Activated naive CD4-positive, alpha-beta T cell treated with anti-CD3 and anti-CD28 coated beads for 36 hours (primary cell): ENCODE measurements at places on chromosomes 7 and 10. TPM values are rescaled to one million over a fixed set of nuclear protein-coding genes. Genes with fewer than 3 reads are reported as not detected.

DNA sequence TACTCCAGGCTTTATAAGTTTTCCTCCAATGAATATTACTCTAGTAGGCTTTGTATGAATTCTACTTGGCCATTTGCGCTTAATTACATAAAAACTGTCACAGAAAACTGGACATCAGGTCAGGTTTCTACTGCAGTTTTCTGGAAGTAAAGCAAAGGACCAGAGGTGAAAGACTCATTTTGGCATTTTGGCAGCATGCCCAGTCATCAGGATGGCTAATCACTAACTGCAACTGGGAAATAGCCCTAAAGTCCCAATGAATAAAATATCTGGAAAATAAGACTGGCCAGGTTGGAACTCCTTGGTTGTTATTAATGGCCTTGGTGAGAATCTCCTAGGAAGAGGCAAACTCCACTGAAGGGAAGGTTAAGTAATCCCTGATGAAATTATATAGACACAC, 75.5 kb downstream of the COPG2 start:
- no peak overlapping the region for H3K27ac ChIP-seq
- no peaks in the 10 kb centered on the region for H3K4me1 ChIP-seq
- DNase-seq = no peak
- no peaks in the 10 kb centered on the region for H3K36me3 ChIP-seq

DNA sequence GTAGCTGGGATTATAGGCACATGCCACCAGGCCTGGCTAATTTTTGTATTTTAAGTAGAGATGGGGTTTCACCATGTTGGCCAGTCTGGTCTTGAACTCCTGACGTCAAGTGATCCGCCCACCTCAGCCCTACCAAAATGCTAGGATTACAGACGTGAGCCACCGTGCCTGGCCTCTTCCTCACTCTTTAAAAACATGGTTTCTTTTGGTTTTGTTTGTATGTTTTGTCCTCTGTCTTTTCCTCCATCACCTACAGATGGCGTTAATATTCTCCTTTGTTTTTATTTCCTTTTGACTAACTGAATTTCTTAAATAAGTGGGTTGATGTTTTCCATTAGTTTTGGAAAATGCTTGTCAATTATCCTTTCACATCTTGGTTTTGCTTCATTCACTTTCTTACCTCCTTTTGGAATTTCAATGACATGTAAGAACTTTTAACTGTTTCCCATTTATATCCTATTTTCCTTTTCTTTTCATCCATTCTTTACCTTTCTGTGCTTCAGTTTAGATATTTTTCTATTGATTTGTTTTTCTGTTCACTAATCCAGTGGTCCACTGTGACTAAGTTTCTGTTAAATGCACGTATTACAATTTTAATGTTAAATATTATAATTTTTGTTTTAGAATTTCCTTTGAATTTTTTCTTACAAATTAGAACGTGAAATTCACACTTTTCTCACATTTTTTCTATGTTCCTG, 104.1 kb downstream of the ZNF467 start:
- H3K27me3 ChIP-seq = peaks cover 29% of the 10 kb centered on the region
- no peaks in the 10 kb centered on the region for H3K4me1 ChIP-seq
- no peaks in the 10 kb centered on the region for H3K36me3 ChIP-seq
- no peak overlapping the region for H3K27ac ChIP-seq
- peak; percentile 34 for DNase-seq

DNA sequence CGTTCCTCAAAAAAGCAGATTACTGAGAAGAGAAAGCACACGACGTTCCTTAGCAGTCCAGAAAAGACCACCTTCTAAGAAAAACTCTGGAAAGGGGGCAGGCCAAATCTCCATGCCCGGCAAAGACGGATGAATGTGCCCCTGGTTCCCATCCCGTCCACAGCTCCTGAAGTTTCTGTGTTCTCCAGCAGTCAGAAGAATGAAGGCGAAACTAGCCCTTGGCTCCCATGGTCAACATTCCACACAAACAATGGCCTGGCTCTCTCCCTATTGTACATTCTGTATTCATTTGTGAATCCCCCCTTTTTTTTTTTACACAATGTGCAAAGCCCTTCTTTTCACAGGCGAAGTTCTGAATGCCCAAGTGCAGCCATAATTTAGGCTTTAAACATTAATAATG, 5.3 kb downstream of the CTBP2 start:
- DNase-seq = no peak
- peaks cover 62% of the 10 kb centered on the region for H3K27me3 ChIP-seq
- H3K4me1 ChIP-seq = peaks cover 5% of the 10 kb centered on the region
- no peak overlapping the region for H3K27ac ChIP-seq
- no peaks in the 10 kb centered on the region for H3K36me3 ChIP-seq
- H3K4me3 ChIP-seq = no peak overlapping the region

GRCh38 chr10:113735913-113736312, 15.6 kb upstream of the PLEKHS1 start:
- no peak overlapping the region for H3K4me3 ChIP-seq
- H3K27me3 ChIP-seq = peaks cover 3% of the 10 kb centered on the region
- peak; percentile 24 for DNase-seq
- H3K27ac ChIP-seq = no peak overlapping the region
- peaks cover 1% of the 10 kb centered on the region for H3K36me3 ChIP-seq

- no peak overlapping the region for H3K4me3 ChIP-seq
- H3K27ac ChIP-seq = no peak overlapping the region
- no peak for DNase-seq
- peaks cover 2% of the 10 kb centered on the region for H3K36me3 ChIP-seq
- no peaks in the 10 kb centered on the region for H3K27me3 ChIP-seq
Observed at GRCh38 chr7:33452805-33453502, 323.6 kb downstream of the BBS9 start.

DNA sequence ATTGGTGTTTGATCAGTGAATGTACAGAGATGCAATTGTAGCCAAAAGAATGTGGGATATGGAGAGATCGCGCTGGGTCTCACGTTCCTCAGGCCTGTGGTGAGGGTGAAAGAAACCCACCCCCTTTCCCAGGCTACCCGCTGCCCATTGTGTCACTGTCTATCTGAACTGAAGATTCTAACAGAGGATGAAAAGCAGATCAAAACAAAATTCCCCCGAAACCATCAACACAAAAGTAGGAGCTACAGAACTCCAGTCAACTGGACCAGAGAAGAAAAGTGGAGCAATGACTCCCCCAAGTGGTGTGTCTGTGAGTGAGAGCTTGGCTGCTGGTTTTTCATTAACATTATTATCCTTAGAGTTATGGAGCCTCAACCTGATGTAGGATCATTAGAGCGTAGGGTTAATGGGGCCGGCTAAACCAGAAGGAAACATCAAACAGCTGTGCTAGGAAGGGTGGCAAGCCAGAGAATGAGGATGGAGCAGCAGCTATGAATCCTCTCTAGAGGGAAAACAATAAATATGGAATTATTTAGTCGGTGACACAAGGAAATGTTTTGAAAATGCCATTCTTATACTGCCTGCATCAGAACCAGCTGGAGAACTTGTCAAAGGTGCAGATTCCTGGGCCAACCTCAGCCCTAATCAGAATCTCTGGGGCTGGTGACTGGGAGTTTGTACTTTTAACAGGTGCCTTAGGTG, 38.3 kb downstream of the AKR1B1 start:
- peaks cover 3% of the 10 kb centered on the region for H3K27me3 ChIP-seq
- H3K4me1 ChIP-seq = no peaks in the 10 kb centered on the region
- DNase-seq = peak; percentile 18
- H3K27ac ChIP-seq = no peak overlapping the region
- H3K36me3 ChIP-seq = no peaks in the 10 kb centered on the region

DNA sequence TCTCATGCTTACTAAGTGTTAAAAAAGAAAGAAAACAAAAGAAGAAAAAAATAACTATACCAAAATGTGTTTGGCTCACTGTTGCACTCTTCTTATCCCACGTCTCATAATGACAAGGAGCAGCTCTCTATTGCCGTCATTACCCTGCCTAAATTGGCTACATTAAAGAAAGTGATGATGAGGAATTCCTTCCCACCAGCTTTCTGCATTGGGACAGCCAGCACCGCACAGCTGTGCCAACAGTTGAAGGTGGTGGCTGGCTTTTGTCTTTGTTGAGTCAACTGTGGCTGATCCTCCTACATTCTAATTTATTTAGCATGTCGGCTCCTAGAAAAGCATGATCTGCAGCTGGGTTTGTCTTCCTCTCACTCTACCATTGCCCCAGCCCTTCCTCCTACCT, 751.8 kb downstream of the KCNMA1 start:
- H3K4me1 ChIP-seq = no peaks in the 10 kb centered on the region
- no peaks in the 10 kb centered on the region for H3K36me3 ChIP-seq
- no peak overlapping the region for H3K4me3 ChIP-seq
- no peak for DNase-seq
- H3K27ac ChIP-seq = no peak overlapping the region

DNA sequence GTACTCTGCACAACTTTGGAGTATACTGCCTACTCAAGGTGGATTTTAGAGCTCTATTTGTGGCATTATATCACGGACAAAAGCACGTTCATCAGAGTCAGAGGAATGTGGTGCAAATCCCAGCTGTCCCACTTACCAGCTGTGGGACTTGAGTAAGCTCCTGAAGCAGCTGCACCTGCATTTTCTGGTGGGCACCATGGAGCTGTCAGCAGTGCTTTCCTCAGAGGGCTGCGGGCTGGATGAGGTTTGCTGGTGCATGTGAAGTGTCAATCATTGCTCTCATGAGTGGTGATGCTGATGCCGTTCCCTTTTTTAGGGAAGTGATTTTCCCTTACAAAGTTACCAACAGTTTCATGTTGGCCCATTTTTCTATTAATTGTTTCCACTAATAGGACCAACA, 53.4 kb downstream of the EGFR start:
- H3K4me3 ChIP-seq = no peak overlapping the region
- H3K27me3 ChIP-seq = peaks cover 6% of the 10 kb centered on the region
- peaks cover 13% of the 10 kb centered on the region for H3K4me1 ChIP-seq
- no peak for DNase-seq

DNA sequence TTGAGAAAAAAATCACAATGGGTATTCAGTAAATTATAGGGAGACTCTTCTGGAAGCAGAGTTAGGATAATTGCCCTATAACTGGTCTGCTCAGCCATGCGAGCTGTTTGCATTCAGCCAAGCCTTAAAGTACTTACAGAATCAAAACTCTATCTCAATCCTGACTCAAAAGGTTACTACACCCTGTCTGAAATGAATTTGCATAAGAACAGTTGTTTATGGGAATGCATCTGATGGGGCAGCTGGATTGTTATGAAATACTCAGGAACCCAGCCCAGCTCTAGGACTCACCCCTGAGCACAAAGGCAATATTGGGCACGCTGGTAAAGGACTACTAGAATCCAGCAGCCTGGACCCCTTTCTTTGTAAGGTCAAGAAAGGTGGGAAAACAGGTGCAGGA, 38.8 kb downstream of the AKR1B15 start:
- no peaks in the 10 kb centered on the region for H3K4me1 ChIP-seq
- H3K36me3 ChIP-seq = peaks cover 5% of the 10 kb centered on the region
- DNase-seq = no peak
- no peak overlapping the region for H3K27ac ChIP-seq

DNA sequence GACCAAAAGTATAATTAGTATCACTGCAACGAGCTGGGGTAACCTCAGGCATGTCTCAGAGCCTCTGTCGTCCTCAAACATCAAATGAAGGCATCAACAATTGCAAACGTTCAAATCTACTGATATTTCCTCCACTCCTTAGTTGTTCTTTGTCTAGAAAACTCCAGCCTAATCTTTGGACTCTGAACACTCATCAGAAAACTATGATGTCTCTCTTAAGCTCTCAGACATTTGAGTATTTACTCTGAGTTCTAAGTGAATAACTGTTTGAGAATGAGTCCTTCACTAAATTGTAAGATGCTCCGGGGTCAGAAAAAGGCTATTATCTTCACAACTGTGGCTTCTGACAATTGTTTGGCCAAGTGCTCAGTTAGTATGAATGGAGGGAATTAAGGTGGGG, 536.4 kb downstream of the NRG3 start:
- no peaks in the 10 kb centered on the region for H3K27me3 ChIP-seq
- H3K36me3 ChIP-seq = no peaks in the 10 kb centered on the region
- no peak for DNase-seq
- H3K4me1 ChIP-seq = no peaks in the 10 kb centered on the region

GRCh38 chr7:131540491-131541162, 15.8 kb downstream of the PODXL start:
- no peaks in the 10 kb centered on the region for H3K27me3 ChIP-seq
- no peak overlapping the region for H3K4me3 ChIP-seq
- H3K27ac ChIP-seq = no peak overlapping the region
- H3K4me1 ChIP-seq = no peaks in the 10 kb centered on the region

DNA sequence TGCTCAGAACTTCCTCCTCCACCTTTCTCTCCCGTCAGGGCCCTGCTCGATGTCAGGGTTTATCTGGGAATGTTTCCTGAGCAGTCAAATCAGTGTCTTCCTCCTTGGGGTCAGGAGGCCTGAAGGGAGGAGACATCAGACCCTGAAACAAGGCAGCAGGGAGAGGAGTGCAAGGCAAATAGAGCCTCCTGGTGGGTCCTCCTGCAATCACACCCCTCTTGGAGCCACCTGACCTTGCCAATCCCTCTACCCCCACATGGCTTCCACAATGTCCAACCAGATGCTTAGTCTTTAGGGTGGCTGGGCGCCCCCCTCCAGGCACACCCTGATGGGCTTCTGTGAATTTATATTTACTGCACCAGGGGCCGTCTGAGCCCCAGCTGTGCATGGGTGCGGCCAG, 12.2 kb downstream of the GPR26 start:
- no peak overlapping the region for H3K4me3 ChIP-seq
- peaks cover 7% of the 10 kb centered on the region for H3K27me3 ChIP-seq
- H3K36me3 ChIP-seq = no peaks in the 10 kb centered on the region
- H3K4me1 ChIP-seq = no peaks in the 10 kb centered on the region
- no peak for DNase-seq

DNA sequence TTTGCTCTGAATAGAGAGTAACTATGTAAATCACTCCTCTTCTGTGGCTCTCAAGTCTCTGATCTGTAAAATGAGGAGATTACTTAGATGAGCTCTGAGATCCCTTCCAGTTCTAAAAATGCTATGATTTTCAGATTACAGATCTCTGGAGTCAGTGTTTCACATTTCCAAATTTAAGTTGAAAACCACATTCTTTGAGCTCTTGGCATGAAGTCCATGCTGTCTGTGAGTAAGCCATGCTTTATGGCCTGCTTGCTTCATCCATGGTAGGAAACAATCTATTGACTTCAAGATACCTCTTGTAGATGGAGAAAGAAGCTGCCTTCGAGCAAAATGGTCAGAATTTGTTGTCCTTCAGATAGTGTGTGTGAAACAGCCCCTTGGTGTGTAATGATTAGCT, 64.9 kb downstream of the CELF2 start:
- no peaks in the 10 kb centered on the region for H3K4me1 ChIP-seq
- no peak for DNase-seq
- H3K27me3 ChIP-seq = no peaks in the 10 kb centered on the region
- H3K27ac ChIP-seq = no peak overlapping the region

DNA sequence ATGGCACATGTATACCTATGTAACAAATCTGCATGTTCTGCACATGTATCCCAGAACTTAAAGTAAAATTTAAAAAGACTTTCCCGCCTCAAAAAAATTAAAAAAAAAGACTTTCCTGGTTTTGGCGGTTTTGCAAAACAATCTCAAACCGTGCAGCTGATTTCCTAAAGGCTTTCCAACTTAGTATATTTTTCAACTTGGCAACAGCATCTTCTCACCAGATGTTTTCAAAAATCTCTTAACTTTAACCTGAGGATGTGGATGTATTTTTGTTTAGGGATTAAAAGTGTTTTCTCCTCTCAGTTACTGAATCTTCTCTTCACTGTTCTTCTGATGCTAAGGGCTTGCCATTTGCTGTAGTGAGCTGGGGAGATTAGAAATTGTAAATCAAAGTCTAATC, 96.5 kb upstream of the PLPP4 start:
- H3K27me3 ChIP-seq = peaks cover 3% of the 10 kb centered on the region
- no peak overlapping the region for H3K4me3 ChIP-seq
- H3K27ac ChIP-seq = no peak overlapping the region

PDSS1 gene
- total RNA-seq = 14.5 TPM

FRAT1 gene
- 3.0 TPM for total RNA-seq

WDR11 gene
- 32.4 TPM for total RNA-seq

AMPH gene
- not detected for total RNA-seq

TAS2R5 gene
- total RNA-seq = 0.99 TPM

AGAP6 gene
- total RNA-seq = 11.6 TPM

WDR91 gene
- total RNA-seq = 11.1 TPM

OR13A1 gene
- not detected for total RNA-seq

TAF6 gene
- total RNA-seq = 48.9 TPM

NUTM2E gene
- total RNA-seq = not detected

HOXA7 gene
- total RNA-seq = not detected
